ENCODE measurements at places on chromosomes 1 and 21. TPM values are rescaled to one million over a fixed set of nuclear protein-coding genes. Genes with fewer than 3 reads are reported as not detected.
A peak's percentile ranks its signal among the peaks of the same experiment; 100 is the strongest.

DNA sequence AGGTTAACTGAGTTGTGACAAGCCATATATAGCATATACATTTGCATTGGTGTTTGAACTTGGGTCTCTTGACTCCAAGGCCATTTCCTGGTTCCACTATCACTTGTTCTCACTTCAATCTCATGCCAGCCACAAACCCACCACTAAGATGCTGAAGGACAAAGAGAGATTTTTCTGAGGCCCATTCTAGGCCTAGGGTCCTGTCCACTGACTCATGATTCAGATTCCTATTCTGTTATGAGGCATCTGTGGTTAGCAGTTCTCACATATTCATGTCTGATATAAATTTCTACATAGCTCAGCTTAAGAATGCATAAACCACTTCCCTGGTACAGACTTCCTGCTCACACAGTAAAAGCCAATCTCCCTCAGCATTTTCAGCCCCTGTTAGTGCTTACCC is 326.1 kb upstream of the BEND5 start:
- no peak for DNase-seq

GRCh38 chr1:223313415-223313754 is 50.6 kb downstream of the SUSD4 start:
- DNase-seq = no peak

- peak; percentile 19 for DNase-seq
Observed at GRCh38 chr1:21384620-21385019, 55.3 kb upstream of the NBPF3 start.

- DNase-seq = peak; percentile 76
Observed at GRCh38 chr1:93681101-93681988, at the start of gene BCAR3. Gene BCAR3 (minus strand): TSS chr1:93681837. CDS start chr1:93674930, 6,907 bp downstream.

- DNase-seq = no peak
Observed at GRCh38 chr1:110915804-110916203, 42.9 kb downstream of the CD53 start.

GRCh38 chr1:60765204-60765603 is 317.2 kb upstream of the NFIA start:
- DNase-seq = no peak

- DNase-seq = no peak
Observed at GRCh38 chr1:55348356-55348755, 133.2 kb upstream of the USP24 start.

- DNase-seq = no peak
Observed at GRCh38 chr1:60114745-60115318, 41.3 kb upstream of the C1orf87 start.

DNA sequence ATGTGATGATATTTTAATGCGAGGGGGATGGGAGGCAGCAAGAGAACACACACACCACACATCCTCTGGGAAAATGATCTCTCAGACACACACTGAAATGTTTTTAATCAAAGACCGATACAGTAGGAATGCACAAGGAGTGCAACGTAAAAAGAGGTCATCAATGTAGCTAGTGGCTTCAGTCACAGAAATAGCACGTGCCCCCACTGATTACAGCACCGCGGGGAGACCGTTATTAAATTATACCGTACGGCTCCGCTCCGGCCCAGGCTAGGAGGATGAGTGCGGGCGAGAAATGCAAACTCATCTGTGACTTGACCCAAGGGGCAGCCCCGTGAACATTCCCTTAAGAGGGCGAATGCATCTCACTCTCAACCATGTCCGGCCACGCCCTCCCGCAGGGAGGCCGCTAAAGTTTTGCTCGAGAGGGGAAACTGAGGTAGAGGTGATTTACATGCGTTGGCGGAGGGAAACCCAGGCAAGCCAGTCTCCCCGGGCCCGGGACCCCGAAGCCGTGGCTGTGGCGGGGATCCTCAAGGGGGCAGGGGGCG is 552 bp downstream of the UBR4 start:
- peak; percentile 62 for DNase-seq

GRCh38 chr1:51072043-51072439 is 30.0 kb upstream of the C1orf185 start:
- no peak for DNase-seq

GRCh38 chr1:147242449-147243227 is at the start of gene CHD1L:
Gene CHD1L (plus strand): TSS chr1:147242684. CDS start chr1:147242704, 20 bp downstream.
- DNase-seq = peak; percentile 98

- no peak for DNase-seq
Observed at GRCh38 chr1:30381266-30381665, 342.1 kb downstream of the MATN1 start.

NLRP3 gene
- total RNA-seq = 1.4 TPM

ERICH3 gene
- 0.04 TPM for total RNA-seq

LAX1 gene
- 0.22 TPM for total RNA-seq

DNA sequence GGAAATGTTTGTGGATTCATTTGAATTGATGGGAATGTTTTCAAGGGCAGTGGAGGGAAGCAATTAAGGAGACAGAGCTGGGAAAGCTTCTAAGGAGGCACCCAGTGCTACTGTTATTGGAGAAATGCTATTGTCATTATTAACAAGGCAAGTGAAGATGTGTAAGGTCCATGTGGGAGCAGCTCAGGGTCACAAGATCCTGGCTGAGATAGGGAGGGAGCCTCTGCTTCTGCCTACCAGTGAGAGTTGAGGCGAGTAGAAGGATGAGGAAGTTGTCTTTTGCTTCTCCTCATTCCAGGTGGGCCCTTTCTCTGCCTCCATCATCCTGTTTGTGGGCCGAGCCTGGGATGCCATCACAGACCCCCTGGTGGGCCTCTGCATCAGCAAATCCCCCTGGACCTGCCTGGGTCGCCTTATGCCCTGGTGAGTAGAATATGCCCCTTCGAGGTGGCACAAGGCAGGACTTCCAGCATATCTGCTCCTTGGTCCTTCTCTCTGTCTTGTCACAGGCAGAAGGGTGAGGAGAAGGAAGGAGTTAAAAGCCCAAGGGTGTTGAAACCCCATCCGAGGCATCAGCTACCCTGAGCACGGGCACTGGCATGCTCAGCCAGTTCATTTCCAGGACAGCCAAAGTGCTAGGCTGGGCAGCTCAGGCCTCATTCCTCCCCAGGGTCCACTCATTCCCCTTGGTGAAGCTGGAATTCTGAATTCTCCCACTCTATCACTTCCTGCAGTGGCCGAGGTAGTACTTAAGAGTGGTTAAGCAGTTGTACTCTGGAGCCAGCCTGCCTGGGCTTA is 3.7 kb downstream of the MFSD2A start:
- no peak for DNase-seq

EDARADD gene
- total RNA-seq = 0.18 TPM

- no peak for DNase-seq
Observed at GRCh38 chr21:37562920-37563640, 196.5 kb downstream of the DYRK1A start.

LCE2C gene
- total RNA-seq = not detected

DNA sequence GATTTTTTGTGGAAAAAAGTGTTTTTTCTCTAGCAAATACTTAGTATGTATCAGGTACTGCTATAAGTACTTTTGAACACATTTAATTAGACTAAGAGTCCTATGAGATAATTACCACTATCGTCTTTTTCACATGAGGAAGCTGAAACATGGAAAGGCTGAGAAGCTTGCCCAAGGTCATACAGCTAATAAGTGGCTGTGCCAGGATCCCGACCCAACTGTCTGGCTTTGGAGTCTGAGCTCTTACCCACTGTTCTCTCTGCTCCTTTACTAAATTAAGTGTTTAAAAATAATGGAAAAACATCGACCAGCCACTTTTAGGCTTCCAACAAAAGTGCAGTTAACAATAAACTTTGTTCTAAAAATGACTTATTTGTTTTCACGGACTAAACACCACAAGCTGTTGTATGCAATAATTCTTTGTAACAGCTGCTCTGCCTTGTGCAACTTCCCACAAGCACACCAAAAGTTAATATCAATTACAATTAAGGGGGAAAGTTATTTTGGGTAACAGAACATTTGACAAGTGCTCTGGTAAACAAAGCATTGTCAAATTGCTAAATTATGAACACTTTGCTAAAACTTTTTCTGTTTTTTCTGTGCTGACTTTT is 75.7 kb downstream of the CRB1 start:
- no peak for DNase-seq

DNA sequence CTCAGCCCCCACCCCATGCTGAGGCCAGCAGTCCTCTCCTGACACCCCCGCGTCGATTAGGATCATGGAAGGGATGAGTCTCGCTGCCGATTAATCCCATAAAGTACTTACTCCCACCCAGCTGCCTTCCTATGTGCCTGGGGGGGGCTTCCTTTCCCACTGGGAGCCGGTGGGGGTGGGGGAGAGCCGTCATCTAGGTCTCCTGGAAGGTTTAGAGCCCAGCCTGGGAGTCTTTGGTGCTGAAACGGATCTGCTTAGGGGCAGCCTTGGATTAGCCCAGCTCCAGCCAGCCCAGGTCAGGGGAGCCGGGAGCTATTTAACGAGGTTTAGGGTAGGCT is 9.8 kb downstream of the SAMD11 start:
- no peak for DNase-seq

C1orf226 gene
- 0.35 TPM for total RNA-seq

INSRR gene
- 0.18 TPM for total RNA-seq

- no peak for DNase-seq
Observed at GRCh38 chr1:183551924-183552323, 38.3 kb downstream of the NCF2 start.

DNA sequence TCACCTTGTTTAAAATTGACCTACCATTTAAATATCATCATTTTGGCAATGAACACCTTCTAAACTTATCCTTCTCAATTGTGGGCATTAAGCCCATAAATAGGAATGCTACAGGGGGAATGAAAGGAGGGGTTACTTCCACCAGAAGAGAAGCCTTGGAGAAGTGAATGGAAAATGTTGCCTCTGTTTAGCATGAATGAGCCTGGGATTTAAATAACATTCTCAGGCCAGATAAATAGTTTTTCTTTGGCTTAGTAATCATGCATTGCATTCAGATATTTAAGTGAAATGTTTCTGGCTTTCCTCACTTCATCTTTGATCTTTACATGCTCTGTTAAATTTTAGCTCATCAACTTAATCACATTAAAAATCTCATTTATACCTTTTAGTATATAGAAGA is 284.3 kb upstream of the FMN2 start:
- DNase-seq = peak; percentile 94

GRCh38 chr1:14741532-14741931 is 143.0 kb downstream of the KAZN start:
- DNase-seq = no peak

PRR9 gene
- not detected for total RNA-seq

DNA sequence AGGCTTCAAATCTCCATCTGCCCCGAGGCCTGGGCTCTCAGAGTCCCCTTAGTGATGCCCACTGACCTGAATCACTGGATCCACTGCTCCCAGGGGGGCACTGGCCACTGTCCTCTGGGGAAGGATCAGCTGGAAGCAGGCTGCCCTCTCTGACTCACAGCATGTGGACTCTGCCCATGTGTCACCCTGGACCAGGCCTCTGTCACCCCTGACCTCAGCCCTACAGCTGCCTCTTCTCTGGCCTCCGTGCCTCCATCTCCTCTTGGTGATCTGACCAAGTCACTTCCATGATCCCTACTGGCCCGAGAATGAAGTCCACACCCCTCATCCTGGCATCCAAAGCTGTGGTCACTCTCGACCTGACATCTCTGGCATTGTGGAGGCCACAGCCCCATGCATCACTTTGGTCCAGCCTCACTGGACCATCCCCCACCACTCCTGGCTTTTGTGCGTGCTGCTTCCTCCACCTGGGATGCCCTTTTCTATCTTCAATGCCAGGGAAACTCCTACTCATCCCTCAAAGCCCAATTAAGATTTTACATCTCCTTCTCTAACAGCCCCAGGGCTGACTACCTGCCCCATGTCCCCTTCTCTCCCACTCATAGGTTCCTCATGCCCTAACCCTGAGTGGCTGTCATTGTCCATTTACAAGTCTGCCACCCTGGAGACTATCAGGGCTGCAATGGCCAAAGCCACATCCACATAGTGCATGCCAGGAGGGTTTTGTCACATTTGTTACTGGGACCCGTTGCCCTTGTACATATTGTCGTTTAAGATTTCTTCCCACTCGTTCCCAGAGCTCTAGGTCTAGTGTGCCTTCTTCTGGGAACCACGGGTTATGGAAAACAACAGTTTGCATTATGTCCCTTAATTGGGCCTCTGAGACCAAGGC is 685.0 kb downstream of the MATN1 start:
- DNase-seq = peak; percentile 14

GRCh38 chr1:21704145-21704544 is 35.0 kb upstream of the RAP1GAP start:
- no peak for DNase-seq
